ENCODE measurements at places on chromosomes 16 and 17.
A peak's percentile ranks its signal among the peaks of the same experiment; 100 is the strongest.

DNA sequence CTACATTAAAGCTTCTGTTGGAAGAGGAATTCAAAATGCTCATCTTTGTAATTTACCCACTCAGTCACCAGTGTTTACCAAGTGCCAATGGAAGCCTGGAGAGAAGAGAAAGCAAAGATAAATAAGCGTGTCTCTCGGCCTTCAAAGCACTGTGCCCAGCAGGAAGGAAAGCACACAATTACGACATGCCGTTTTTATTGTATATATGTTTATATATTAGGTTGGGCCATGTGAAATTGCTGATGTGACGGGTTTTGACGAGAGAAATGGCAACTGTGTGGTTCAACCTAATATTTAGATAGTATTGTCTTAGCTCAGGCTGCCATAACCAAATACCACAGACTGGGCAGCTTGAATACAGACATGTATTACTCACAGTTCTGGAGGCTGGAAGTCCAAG is 79.3 kb upstream of the HSBP1 start:
- DNase-seq: no peak

GRCh38 chr16:67672739-67673662 is 6.4 kb downstream of the C16orf86 start:
- DNase-seq: peak; percentile 21

GRCh38 chr17:73465130-73465952 is 153.5 kb upstream of the CDC42EP4 start:
- no peak for DNase-seq

- no peak for DNase-seq
Observed at GRCh38 chr17:72390675-72391508, 270.1 kb downstream of the SOX9 start.

- no peak for DNase-seq
Observed at GRCh38 chr17:67500261-67500660, 123.2 kb downstream of the PITPNC1 start.

GRCh38 chr16:67872131-67872630 is 671 bp upstream of the EDC4 start:
- DNase-seq: no peak

DNA sequence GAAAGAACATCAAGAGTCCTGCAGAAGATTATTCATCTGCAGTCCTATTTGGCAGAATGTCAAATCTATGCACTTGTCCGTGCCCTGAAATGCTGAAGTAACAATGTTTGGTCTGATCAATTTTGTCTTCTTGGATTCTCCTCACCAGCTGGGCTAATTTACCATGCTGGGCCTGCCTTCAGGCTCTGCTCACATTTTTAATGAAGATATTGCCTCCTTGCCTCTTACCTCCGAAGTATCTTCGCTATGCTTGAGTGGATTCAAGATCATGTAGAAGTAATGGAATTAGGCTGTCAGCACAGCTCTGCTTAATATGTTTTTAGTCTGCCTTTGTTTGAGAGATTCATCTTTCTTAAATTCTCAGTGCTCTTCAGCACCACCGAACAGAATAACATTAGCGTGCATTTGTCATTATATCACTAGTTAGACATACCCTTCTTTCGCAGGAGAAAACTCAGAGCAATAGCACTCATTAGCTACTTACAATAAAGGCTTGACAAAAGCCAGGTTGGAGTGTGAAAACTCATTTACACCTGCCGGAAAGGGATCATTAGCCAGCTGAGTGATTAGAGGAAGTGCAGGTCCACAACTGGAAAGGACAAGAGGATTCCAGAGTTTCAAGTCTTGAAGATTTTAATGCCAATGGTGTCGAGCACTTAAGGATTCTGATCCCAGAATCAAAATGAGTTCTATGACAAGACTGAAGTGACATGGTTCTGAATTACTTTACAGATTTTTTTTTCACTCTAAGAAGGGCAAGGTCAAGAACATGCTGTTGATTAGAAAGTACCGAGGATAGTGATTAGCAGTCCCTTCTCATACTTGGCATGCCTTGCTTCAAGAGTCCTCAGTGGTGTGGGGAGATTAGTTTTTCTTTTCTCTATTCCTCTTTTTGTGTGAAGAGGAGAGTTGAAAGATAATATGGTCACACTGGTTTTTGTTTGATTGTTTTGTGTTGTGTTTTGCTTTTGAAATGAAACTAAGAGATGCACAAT is 405.6 kb upstream of the TOM1L1 start:
- DNase-seq: no peak

DNA sequence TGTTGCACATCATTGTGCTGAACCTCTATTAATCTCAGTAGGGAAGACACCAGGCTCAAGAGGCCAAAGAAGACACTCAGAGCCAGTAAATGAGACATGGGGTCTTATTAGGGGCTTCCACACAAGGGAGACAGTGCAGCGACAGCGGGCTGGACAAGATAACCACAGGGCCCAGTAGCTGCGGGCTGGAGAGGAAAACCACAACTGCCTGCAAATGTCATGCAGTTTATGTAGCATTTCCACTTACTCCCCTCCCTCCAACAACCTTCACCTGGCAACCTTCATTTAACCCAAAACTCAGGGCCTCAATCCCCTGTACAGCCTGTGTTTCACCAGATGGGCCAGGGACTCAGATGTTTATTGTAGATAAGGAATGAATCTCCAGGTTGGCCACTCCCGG is 185.6 kb downstream of the UTP18 start:
- DNase-seq: no peak

- no peak for DNase-seq
Observed at GRCh38 chr17:81245665-81246342, 6.7 kb downstream of the NDUFAF8 start.

GRCh38 chr16:54324716-54325115 is 38.1 kb upstream of the IRX3 start:
- no peak for DNase-seq

GRCh38 chr16:68951991-68952877 is 108.9 kb downstream of the TANGO6 start:
- no peak for DNase-seq

Data from stimulated activated naive CD4-positive, alpha-beta T cell treated with Interleukin-2 at 50 U/mL for 16 hours (primary cell).